ENCODE measurements at places on chromosomes 5 and 9. TPM values are rescaled to one million over a fixed set of nuclear protein-coding genes. Genes with fewer than 3 reads are reported as not detected.

GRCh38 chr5:2797160-2797559 is 45.7 kb upstream of the IRX2 start:
- DNase-seq = no peak

DNA sequence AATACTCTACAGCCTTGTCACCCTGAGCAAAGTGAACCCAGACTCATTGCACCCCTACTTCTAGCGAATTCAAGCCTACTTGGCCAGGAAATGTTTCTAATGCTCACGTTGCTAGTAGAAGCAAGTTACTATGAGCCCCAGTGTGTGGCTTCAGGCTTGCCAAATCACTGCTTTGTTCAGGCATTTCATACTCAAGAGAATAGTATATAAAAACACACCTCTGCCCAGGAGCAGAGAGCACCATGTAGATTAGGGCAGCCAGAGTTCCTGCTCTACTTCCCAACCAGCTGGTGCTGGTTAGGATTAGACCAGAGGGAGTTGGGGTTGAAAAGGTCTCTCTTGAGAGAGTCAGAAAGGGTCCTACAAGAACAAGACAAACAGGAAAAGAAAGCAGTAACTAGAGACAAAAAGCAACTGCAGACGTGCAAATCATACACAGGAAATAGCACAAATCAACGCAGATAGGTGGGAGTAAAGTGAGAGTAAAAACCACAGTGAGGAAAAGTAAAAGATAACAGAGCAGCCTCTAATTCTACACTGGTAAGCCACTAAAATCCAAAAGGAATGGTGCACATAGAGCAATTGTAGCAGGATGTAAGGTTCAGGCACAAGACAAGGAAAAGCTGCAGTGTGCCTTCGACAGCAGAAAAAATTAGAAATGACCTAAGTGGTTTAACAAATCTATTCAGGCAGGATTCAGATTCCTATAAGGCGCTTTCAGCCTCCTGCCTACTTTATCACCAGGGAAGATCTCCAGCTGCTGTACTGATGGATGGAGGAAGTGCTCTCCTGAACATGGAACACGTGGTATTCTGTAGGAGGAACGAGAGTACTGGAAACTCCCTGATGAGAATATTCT is 49.6 kb upstream of the KIF2A start:
- DNase-seq = no peak

GRCh38 chr5:53038196-53038847 is 49.2 kb downstream of the ITGA2 start:
- no peak for DNase-seq

DNA sequence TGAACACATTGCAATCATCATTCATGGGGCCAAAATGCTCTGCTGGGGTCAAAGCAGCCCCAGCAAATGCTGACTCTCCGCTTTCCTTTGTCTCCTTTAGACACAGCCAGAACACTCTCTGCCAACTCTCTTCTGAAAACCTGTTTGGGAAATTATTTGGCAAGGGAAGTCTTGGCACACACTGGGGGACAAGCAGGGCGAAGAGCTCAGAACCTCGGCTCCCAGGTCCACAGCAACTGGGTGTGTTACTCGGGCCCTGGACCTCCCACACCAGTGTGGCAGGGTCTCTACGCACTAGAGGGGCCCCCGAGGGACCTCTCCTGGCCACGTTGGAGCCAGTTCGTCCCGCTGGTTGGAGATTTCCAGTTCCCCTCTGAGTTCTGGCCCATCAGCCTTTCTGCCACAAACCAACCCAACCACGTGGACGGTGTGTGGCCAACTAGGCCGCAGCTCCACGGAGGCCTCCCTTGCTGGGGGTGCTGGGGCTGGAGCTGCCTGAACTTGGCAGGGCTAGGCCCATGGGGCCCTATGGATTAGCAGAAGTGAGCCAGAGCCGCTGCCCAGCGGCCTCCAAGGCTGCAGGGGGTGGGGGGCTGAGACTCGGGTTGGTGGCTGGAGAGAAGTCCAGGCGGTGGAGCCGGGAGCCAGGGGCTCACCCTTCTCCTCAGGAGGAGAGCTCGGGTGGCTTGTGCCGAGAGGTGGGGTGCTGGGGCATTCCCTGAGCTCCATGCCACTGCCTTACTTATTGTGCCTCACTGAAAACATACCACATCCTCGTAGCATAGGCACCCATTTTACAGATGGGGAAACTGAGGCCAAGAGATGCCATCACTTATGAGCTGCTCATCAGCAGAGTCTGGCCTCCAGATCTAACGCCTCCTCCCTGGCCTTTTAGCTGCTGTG is 46.8 kb upstream of the RNU6ATAC start:
- peak; percentile 38 for DNase-seq

- DNase-seq = no peak
Observed at GRCh38 chr5:173625673-173626504, 9.4 kb upstream of the BOD1 start.

GRCh38 chr5:127615916-127616315 is 33.0 kb upstream of the CTXN3 start:
- DNase-seq = no peak

Gene MTAP
- total RNA-seq = 35.2 TPM
